CD4-positive, CD25-positive, alpha-beta regulatory T cell (primary cell): ENCODE measurements at places on chromosomes 1 and 21. TPM values are rescaled to one million over a fixed set of nuclear protein-coding genes. Genes with fewer than 3 reads are reported as not detected.
A peak's percentile ranks its signal among the peaks of the same experiment; 100 is the strongest.

DNA sequence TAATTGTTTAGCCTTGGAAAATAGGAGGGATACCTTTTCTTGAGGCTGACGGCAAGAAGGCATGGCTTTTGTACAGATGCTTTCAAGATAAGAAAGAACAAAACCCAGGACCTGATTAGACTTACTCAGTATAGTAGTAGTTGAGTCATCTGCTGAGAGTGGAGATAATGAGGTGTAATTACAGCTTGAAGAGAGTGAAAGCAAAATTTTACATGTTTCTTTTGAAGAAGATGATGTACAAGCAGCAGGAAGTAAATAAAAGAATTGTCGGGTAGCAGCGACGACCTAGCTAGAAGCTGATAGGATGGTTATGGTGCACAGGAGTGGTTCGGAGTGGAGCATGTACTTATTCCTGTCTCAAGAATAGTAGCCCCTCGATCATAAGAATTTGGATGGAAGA, 6.6 kb downstream of the ANGPTL1 start:
- H3K36me3 ChIP-seq, result no peaks in the 10 kb centered on the region
- no peaks in the 10 kb centered on the region for H3K27me3 ChIP-seq
- no peaks in the 10 kb centered on the region for H3K4me1 ChIP-seq

DNA sequence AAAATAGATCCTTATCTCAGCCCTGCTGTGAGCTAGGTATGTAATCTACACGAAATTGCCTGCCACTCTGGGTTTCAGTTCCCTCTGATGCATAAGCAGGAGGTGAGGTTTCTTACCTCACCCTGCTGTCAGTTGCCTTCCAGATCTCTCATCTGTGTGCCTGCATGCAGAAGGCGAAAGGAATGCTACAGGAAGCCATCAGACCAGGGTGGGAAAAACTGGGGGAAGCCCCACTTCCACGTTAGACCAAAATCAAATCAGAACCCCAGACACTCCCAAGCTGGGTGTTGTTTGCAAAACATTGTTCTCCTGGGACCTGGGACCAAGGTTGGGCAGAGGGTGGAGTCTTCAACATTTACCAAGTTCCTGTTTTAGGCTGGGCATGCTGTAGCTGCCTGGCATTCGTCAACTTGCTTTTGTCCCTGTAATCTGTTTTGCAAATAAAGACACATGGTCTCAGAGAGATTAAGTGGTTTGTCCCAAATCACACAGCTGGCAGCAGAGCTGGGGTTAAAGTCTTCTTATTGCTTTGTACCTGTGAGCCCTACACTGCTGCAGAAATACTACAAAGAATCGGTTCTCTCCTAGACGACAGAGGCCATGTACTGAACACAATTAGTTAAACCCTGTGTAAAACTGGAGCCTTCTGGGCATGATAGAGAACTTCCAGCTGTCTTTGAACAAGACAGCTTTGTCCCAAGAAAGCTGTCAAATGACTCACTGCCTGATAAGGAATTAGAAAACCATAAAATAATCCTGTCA, 389.7 kb upstream of the RUNX1 start:
- no peaks in the 10 kb centered on the region for H3K36me3 ChIP-seq
- H3K4me1 ChIP-seq, result no peaks in the 10 kb centered on the region
- no peak overlapping the region for H3K27ac ChIP-seq
- no peak for DNase-seq

DNA sequence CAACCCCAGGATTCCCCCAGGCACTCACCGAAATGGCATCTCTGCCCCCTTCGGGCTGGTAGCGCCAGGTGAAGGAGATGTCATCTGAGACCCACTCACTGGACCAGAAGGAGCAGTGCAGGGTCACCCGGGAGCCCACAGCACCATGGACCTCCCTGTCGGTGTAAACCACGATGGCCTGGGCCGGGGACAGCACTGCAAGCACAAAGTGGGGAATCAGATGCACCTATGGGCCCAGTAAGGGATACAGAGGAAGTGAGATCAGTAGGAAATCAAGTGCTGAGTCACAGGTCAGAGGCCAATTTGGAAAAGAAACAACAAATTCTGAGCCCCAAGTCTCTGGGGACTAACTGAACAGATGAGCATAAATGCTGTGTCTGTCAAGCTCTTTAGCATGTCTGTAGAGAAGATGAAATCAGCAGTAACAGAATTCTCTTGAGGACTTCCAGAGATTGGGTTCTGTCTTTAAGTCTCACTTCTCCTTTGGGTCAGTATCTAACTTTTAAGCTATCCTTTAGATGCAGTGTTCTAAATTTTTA, 2.5 kb downstream of the MPZ start:
- H3K36me3 ChIP-seq, result peaks cover 5% of the 10 kb centered on the region
- DNase-seq, result peak; percentile 37
- peaks cover 22% of the 10 kb centered on the region for H3K4me1 ChIP-seq
- H3K27me3 ChIP-seq, result no peaks in the 10 kb centered on the region
- H3K4me3 ChIP-seq, result no peak overlapping the region

GRCh38 chr1:180234369-180235076, 4.5 kb downstream of the LHX4 start:
- H3K27me3 ChIP-seq, result peaks cover 45% of the 10 kb centered on the region
- DNase-seq, result no peak
- H3K4me1 ChIP-seq, result peaks cover 50% of the 10 kb centered on the region
- no peak overlapping the region for H3K4me3 ChIP-seq

- H3K4me1 ChIP-seq, result peaks cover 52% of the 10 kb centered on the region
- peak overlapping the region; percentile 88 for H3K27ac ChIP-seq
- peak; percentile 59 for DNase-seq
- no peaks in the 10 kb centered on the region for H3K27me3 ChIP-seq
- H3K4me3 ChIP-seq, result no peak overlapping the region
Measured at GRCh38 chr21:34889676-34890469, 159.2 kb downstream of the RUNX1 start.

DNA sequence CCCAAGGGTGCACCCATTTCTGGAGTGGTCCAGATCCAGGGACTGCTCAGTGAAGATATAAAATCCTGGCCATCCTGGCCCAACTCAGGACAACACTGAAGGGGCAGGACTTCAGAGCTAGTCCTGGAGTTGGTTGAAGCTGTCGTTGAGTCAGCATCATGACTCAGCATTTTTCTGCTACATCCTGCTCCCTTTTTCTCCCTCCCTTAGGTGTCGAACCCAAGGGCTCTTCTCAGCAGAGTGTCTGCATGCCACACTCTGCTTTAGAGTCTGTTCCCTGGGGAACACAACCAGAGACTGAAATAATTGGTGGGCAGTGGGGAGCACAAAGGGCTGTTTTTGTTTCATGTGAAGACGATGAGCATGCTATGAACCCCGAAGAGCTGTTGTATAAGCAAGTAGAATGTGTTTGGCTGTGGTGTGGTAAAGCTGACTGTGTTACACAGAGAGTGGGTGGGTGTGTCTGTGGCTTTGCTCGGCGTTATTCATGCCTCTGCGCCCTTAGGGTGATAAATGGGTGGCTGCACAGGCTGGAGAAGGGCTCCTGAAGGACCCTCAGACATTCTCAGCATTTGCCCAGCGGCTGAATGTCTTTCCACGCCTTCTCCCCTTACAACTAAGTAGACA, 167.2 kb downstream of the CYYR1 start:
- peak; percentile 57 for DNase-seq
- H3K36me3 ChIP-seq, result no peaks in the 10 kb centered on the region
- no peaks in the 10 kb centered on the region for H3K27me3 ChIP-seq
- no peak overlapping the region for H3K4me3 ChIP-seq
- H3K27ac ChIP-seq, result no peak overlapping the region

- no peak for DNase-seq
- H3K4me3 ChIP-seq, result no peak overlapping the region
- H3K36me3 ChIP-seq, result peaks cover 30% of the 10 kb centered on the region
- H3K27ac ChIP-seq, result no peak overlapping the region
- no peaks in the 10 kb centered on the region for H3K27me3 ChIP-seq
- no peaks in the 10 kb centered on the region for H3K4me1 ChIP-seq
Measured at GRCh38 chr1:32855861-32856617, 14.7 kb downstream of the FNDC5 start.

- peak; percentile 13 for DNase-seq
- no peaks in the 10 kb centered on the region for H3K36me3 ChIP-seq
- no peaks in the 10 kb centered on the region for H3K27me3 ChIP-seq
- no peak overlapping the region for H3K27ac ChIP-seq
- no peak overlapping the region for H3K4me3 ChIP-seq
Measured at GRCh38 chr1:59007820-59008598, 224.2 kb upstream of the JUN start.

DNA sequence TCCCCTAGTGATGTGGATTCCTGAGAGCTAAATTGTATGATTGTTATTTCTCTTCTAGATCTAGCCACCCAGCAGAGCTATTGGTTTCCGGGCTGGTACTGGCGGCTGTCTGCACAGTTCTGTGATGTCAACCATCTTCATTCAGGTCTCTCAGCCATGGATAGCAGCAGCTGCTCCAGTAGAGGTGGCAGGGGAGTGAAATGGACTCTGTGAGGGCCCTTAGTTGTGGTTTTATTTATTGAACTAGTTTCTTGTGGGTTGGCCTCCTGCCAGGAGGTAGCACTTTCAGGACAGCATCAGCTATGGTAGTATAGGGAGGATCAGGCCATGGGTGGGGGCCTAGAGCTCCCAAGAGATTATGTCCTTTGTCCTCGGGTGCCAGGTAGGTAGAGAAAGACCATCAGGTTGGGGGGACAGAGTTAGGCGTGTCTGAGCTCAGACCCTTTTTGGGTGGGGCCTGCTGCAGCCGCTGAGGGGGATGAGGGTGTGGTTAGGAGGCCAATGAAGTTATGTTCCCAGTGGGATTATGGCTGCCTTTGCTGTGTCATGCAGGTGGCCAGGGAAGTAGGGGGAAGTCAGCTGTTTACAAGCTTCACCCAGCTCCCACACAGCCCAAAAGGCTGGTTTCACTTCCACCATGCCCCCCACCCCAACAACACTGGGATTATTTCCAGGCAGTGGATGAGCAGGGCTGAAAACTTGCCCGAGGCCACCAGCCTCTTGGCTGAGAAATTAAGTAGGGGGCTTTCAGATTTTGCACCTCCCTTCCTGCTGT, 55.1 kb upstream of the RGS4 start:
- H3K27me3 ChIP-seq, result no peaks in the 10 kb centered on the region
- no peak overlapping the region for H3K27ac ChIP-seq
- H3K36me3 ChIP-seq, result no peaks in the 10 kb centered on the region
- no peaks in the 10 kb centered on the region for H3K4me1 ChIP-seq
- no peak overlapping the region for H3K4me3 ChIP-seq

- H3K36me3 ChIP-seq, result no peaks in the 10 kb centered on the region
- DNase-seq, result no peak
- no peak overlapping the region for H3K4me3 ChIP-seq
- H3K27me3 ChIP-seq, result no peaks in the 10 kb centered on the region
Measured at GRCh38 chr1:177346790-177347359, 176.1 kb downstream of the BRINP2 start.

GRCh38 chr1:22702296-22703085, 8.1 kb upstream of the EPHB2 start:
- no peak overlapping the region for H3K4me3 ChIP-seq
- H3K36me3 ChIP-seq, result no peaks in the 10 kb centered on the region
- no peaks in the 10 kb centered on the region for H3K27me3 ChIP-seq
- no peaks in the 10 kb centered on the region for H3K4me1 ChIP-seq
- DNase-seq, result no peak
- no peak overlapping the region for H3K27ac ChIP-seq

DNA sequence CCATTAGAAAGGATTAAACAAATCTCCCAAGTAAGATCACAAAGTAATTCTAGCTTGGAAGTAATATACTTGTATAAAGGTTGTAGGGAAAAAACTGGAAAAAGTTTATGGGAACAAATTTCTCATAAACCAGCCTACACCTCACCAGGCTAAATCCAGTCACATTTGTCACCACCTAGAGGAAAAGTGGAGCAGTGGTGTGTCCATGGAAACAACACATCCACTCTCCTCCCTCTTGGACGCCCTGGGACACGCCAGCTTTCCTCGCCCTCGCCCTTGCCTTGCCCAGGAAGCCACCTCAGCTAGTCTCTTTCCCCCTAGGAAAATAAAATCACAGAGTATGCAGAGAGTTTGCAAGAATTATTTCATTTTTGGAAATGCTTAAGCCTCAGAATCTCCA, 2.2 kb downstream of the PALMD start:
- H3K36me3 ChIP-seq, result no peaks in the 10 kb centered on the region
- peaks cover 22% of the 10 kb centered on the region for H3K27me3 ChIP-seq
- H3K4me1 ChIP-seq, result no peaks in the 10 kb centered on the region
- H3K4me3 ChIP-seq, result no peak overlapping the region
- no peak overlapping the region for H3K27ac ChIP-seq
- DNase-seq, result no peak

DNA sequence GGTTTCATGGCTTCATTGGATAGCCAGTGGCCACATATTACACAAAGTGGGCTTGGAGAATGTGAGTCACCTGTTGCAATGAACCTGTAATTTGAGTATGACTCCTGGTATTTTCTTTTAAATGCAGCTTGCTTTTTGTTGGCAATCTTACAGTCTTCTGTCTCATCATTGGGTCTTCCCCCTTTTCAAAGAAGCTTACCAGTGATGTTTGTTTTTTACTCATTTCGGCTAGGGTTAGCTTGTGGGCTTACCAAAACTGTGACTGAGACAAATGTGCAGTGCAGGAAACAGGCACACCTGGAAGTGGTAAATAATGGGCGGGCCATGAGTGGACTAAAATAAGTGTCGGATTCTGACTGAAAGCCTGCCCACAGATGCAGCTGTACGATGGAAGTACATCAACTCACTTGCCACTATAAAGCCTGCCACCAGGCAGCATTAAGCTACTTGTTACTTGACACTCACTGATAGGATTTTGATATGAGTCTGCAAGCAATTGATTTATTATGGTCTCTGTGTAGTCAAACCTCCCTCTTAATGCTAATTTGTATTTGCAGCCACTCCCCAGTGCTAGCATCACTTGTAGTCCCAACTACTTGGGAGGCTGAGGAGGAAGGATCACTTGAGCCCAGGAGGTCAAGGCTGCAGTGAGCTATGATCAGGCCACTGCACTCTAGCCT, 4.2 kb downstream of the HHAT start:
- H3K36me3 ChIP-seq, result no peaks in the 10 kb centered on the region
- peak overlapping the region; percentile 43 for H3K4me3 ChIP-seq
- DNase-seq, result peak; percentile 10
- H3K27ac ChIP-seq, result peak overlapping the region; percentile 50

- no peak overlapping the region for H3K27ac ChIP-seq
- H3K36me3 ChIP-seq, result no peaks in the 10 kb centered on the region
- no peaks in the 10 kb centered on the region for H3K27me3 ChIP-seq
- no peak for DNase-seq
- H3K4me3 ChIP-seq, result no peak overlapping the region
Measured at GRCh38 chr21:41064334-41064791, 103.6 kb upstream of the BACE2 start.

GRCh38 chr1:228007801-228008341, 1.1 kb downstream of the WNT3A start:
- H3K4me3 ChIP-seq, result no peak overlapping the region
- no peak overlapping the region for H3K27ac ChIP-seq
- H3K4me1 ChIP-seq, result peaks cover 4% of the 10 kb centered on the region
- no peaks in the 10 kb centered on the region for H3K36me3 ChIP-seq
- DNase-seq, result no peak

The SPOCD1 gene
- total RNA-seq, result 1.1 TPM

The ATP1A4 gene
- total RNA-seq, result not detected

The LCE1E gene
- total RNA-seq, result not detected

The MYBPH gene
- not detected for total RNA-seq

The IFNLR1 gene
- total RNA-seq, result 2.8 TPM

The TAS1R2 gene
- total RNA-seq, result not detected

The ADAR gene
- total RNA-seq, result 264 TPM
